ENCODE measurements at places on chromosomes 1 and 21.

DNA sequence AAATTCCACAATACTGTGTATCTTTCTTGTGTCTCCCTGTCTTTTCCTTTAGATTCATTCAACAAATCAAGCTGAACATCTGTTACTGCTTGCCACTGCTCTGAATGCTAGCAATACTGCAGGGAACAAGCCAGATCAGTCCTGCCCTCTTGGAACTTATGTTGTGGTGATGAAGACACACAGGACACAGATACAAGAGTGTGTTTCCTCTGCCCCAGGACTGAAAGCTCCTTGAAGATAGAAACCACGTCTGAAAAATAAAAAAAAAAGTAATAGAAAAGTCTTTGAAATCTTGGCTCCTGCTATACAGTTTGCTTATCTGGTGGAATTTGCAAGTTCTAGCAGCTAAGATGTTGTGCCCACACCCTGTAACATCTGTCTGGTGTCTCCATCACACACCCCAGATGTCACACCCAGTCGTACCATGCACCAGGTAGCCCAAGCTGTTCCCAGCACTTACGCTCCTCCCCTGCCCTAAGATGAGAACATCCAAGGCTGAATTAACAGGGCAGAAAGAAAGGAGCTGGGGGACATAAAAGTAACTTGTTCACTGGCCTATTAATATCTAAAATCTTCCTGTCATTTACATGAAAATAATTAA is 80.2 kb upstream of the GALNT2 start:
- DNase-seq = no peak

GRCh38 chr1:38926091-38926490 is 15.5 kb downstream of the RHBDL2 start:
- no peak for DNase-seq

DNA sequence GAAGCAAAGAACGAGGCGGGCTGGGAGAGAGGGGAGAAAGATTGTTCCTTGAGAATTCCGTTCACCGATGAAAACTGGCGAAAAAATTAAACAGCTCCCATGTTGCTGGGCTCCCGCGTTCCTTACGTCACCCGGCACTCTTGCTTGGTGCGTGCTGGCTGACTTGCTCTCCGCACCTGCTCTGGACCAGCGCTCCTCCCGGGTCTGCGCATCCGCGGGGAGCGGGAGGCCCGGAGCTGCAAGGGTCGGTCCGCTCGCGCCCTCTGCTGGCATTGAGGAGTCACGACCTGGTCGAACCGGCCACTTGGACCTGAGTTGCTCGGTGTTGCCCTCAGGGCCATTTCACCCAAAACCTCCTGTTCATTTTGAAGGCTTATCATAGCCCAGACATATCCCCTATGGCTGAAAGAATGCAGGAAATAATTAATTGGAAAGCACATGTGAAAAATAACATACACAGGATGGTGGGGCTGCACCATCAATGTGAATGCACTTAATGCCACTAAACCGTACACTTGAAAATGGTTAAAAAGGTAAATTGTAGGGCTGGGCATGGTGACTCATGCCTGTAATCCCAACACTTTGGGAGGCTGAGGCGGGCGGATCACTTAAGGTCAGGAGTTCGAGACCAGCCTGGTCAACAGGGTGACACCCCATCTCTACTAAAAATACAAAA is 98.9 kb upstream of the BACE2 start:
- peak; percentile 66 for DNase-seq

DNA sequence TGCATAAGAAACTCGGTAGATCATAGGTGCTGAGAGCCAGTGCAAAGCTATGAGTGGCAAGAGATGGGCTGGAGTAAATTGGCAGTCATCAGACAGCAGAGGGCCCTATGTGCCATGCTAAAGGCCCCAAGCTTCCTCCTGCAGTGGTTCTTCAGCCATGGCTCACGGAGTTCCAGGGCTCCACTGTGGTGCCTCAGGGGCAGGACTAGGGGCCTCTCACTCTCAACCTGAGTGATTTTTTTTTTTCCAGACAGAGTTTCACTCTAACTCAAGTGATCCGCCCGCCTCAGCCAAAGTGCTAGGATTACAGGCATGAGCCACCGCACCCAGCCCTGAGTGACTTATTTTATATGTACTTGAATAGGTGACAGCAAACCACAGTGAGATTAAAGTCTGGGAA is 10.4 kb upstream of the GJA8 start:
- no peak for DNase-seq

DNA sequence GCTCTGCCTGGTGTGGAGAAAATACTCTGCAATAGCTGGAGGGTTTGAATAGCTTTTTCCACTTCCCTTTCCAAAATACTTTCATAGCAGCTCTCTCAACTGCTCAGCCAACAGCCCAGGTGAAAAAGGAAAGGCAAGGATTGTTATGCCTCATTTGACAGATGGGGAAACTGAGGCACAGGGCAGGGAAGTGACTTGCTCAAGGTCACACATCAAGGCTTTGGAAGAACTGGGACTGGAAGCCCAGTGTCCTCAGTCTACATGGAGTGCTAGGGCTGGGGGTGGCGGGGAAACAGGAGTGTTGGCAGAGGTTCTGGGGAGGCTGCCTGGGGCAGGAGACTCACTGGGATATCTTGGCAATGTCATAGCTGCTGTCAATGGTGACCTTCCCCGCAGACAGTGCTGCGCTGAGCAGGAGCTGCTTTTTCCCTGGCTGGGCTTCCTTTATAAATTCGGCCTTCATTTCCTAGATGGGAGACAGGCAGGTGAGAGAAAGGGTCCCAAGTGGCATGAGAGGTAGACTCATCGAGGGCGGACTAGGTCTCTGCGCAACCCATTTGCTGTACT is 4.0 kb downstream of the CHI3L1 start:
- no peak for DNase-seq

GRCh38 chr1:50438945-50439344 is 15.7 kb upstream of the DMRTA2 start:
- no peak for DNase-seq

GRCh38 chr1:206944703-206945102 is 1.6 kb downstream of the PIGR start:
- no peak for DNase-seq

DNA sequence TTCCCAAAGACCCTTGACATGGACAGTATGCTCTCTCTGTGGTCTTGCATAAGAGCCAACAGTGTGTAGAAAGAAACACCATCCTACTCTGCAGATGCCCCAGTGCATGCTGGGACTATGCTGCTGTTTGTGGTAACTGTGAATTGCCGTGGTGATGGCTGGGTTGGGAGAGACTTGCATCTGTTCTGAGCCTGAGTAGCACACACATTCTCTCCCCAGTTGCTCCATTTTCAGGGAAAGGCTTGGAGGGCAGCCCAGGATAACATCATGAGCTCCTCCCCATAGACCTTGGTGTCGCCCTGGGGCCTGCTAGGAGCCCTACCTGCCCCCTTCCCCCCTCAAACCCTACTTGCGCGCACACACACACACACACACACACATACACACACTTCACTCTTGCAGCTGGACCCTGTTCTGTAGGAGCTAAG is 120.9 kb upstream of the IPO9 start:
- DNase-seq = no peak
